Stimulated activated CD8-positive, alpha-beta memory T cell treated with anti-CD3 and anti-CD28 coated beads, Interleukin-2, amount 100 ng/mL, for 1 hour (primary cell): ENCODE measurements at places on chromosomes 5 and 9.

DNA sequence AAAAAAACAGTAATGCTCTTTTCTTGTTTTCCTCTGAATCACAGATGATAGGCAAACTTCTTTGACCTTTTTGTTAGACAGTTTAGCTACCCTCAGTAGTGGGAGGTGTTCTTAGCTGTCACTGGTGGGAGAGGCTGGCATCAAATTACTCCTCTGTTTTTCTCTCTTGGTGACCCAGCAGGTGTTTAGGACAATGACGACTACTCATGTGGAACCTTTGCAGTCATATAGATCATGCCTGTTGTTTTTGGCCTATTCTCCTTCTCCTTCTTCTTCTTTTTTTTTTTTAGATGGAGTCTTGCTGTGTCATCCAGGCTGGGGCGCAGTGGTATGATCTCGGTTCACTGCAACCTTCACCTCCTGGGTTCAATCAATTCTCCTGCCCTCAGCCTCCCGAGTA, 15.4 kb upstream of the NPR2 start:
- DNase-seq = no peak

- no peak for DNase-seq
These were observed 83.5 kb downstream of the SLC1A1 start for GRCh38 chr9:4573634-4574389.

DNA sequence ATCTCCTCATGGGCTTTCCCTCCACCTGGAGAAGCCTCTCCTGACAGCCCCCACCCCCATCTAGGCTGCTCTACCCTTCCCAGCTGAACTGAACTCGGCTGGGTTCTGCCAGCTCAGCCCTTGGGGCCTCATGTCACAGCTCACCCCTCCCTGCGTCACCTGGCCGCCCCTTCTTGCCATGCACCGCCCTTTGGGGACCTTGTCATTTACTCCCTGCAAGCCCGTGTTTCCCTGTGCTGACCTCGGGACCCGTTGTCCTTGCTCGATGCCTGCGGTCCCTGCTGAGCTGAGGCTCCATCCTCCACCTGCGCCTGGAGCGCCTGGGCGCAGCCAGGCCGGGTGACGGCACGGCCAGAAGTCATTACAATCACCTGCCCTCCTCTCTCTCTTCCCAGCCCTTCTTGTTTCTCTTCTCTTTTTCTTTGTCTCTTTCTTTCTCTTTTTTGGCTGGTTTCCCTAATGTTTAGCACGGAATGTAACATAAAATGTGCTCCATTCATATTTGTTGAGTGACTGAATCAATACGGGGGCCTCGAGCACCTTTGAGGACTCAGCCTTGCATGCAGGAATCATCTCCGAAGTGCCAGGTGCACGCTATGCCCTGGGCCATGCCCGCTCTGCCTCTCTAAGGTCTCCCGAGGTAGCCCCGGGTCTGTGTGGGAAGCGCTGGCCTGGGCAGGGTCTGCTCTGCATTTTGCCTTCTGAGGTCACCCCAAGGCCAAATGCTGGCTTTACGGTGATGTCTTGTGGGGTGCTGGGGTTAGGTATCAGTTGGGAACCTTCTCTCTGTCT, 48.1 kb upstream of the COL5A1 start:
- DNase-seq = no peak

DNA sequence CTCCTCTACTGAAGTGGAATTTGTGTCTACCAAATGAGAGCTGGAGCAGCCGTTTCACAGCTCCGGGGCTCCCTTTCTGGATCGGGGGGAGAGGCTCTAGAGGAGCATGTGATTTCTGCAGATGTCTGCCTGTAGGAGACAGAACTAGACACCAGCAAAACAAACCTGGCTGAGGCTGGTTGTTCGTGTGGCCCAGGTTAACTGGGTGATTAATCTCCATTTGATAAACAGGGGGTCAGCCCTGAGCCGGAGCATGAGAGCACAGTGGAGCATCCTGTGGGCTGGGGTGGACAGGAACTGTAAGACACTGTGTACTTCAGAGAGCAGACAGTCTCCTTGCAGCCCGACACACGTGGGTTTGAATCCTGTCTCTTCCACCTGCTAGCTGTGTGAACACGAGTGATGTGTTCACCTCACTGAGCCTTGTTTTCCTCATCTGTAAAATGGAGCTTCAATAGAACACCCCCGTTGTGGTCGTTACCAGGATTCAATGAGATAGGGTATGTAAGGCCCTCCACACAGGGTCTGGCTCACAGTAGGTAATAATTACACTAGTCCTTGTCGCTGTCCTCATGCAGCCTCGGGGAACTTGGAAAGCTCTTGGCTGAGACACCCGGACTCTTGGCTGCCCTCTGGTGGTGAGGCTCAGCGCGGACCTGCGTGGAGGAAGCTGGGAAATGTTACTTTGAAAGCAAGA, 12.9 kb downstream of the CXCL14 start:
- DNase-seq = peak; percentile 13

- peak; percentile 25 for DNase-seq
These were observed 38.7 kb downstream of the NLN start for GRCh38 chr5:65760504-65761275.

DNA sequence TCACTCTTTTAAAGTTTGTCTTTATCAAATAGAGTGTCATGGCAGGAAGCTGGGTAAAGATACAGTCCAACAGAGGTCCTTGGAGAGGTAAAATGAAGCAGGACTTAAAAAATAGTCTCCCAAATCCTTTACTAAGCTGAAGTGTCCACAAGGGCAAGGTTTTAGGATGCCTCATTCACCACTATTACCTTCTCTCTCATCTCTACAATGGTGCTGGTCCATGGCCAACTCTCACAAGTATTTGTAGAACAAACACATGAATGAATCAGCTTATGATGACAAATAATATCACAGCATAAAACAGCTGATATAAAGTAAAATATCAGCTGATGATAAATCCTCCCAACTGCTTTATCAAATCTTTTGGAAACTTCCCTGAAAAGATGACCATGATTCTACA, 162.3 kb upstream of the ZNF462 start:
- DNase-seq = no peak

- DNase-seq = no peak
These were observed 13.6 kb upstream of the CLTB start for GRCh38 chr5:176429972-176430371.

GRCh38 chr9:135392511-135392910, 87.1 kb upstream of the PPP1R26 start:
- no peak for DNase-seq

- DNase-seq = no peak
These were observed 48.9 kb downstream of the MED27 start for GRCh38 chr9:132030626-132031325.

DNA sequence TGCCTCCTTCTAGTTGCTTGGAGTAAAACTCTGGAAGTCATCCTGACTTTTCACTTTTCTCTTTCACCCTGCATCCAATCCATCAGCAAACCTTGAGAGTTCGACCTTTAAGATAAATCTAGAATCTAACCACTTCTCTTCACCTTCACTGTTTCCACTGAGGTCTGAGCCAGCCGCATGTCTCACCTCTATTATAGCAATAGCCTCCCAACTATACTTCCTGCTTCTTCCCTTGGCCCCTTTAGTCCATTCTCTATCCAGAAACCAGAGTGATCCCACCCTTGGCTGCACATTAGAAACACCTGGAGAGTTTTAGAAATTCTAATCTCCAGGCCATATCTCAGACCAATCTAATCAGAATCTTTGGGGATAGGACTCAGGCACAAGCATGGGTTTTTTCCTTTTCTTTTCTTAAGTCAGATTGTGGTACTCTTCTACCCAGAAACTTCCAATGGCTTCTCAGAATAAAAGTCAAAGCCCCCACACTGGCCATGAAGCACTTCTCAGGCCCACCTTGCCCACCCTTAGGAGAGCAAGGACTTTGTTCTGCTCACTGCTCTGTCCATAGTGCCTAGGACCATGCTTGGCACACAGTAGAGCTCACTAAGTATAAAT, 33.1 kb downstream of the MFAP3 start:
- DNase-seq = no peak

DNA sequence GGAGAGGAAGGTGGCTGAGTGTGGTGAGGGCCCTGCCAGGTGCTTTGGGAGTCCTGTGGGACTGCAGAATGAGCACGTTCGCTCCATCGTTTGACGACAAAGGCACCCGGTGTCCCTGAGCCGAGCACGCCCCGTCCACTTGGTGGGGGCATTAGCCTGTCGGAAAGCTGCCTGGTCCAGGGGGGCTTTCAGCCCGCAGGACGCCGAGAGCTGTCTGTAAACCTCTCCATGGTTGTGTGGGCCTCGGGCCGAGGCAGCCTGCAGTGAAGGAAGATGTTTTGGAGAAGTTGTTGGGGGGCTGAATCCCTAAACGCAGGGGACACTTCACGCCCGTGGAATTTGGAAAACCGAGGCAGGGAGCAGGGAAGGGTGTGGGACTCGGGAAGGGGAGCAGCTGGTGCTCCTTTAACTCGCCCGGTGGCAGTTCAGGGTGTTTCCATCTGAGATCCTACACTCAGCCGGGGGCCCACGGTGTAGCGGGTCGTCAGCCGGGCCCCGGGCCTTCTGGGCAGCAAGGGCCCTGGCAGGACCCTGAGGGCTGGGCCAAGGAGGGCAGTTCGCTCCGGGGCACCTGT, 53.8 kb downstream of the MRPL36 start:
- DNase-seq = no peak

GRCh38 chr9:86263876-86264275, 4.4 kb upstream of the C9orf153 start:
- DNase-seq = no peak

DNA sequence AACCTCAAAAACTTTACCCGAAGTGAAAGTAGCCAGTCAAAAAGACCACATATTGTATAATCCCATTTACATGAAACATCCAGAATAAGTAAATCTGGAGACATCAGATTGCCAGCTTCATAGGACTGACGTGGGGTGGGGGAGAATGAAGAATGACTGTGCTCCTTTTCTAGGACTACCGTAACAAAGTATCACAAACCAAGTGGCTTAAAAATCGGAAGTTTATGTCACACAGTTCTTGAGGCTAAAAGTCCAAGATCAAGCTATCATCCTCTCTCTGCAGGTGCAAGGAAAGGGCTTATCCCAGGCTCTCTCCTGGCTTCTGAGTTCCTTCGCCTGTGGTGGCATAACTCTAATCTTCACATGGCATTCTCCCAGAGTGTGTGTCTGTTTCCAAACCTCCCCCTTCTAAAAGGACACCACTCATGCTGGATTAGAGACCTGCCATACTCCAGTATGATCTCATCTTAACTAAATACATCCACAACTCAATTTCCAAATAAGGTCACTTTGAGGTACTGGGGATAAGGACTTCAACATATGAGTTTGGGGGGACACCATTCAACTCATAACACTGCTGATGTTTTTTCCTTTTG, 25.5 kb downstream of the ADAM19 start:
- DNase-seq = no peak

DNA sequence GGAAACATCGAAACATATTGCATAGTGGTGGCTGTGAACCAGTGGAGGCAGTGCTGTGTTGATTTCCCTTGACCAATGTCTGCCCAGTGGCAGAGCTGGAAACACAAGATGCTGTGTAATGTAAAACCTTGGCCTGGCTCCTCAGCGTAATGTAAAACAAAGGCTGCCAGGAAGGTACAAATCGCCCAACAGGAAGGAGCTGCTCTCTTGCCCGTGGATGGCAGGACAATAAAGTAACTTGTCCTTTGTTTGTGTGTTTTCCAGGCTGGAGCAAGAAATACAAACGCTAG, 143.4 kb downstream of the PALM2AKAP2 start:
- DNase-seq = no peak

DNA sequence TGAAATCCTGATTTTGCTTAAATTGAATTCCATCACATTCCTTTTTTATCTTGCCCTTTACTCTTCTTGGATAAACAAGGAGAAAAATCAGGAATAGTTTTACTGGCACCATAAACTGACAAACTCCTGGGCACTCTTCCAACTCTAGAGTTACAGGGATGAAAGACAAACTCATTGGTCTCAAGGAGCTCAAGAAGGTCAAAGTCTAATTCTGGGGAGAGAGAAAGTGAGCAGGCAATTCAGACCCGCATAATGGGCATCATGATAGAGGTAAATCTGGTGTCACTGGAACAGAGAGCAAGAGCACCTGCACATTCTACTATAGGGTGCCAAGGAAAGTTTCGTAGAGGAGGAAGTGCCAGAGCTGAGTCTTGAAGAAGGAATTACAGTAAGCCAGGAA, 64.8 kb downstream of the GRIN3A start:
- DNase-seq = no peak

DNA sequence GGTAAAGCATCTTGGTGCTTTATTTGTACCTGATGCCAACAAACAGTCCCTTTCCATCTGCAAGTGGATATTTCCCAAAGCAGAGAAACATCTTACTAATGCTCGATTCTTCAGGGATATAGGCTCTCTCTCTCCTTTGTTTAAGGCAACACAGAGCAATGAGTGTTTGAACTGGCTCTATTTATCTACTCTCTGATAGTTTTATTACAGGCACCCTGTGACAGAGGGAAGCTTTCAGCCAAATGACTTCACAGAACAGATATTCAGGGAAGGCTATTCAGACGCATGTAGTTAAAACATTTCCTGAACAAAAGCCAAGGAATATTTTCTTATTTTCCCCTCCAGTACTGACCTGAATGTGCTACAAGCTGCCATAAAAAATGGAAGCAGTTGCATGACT, 141.8 kb downstream of the YIPF5 start:
- DNase-seq = no peak

DNA sequence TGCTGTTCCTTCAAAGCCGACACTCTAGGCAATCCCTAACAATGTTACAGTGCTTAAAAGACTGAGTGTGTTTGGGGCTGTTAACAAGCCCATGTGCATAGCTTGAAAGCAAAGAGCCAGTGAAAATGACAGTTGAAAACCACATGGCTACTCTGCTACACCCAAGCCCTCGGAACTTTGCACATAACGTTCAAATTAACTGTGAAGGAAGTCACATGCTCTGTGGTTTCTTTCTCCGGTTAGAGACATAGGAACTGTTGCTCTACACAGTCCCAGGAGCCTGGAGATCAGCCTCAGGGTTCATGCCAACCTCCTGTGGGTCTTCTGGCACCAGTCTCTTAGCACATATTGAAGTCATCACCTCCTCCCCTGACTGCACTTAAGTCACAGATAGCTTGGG, 51.1 kb downstream of the C9orf152 start:
- no peak for DNase-seq

GRCh38 chr5:172901788-172902496, 57.3 kb upstream of the RPL26L1 start:
- no peak for DNase-seq

- no peak for DNase-seq
These were observed 21.1 kb upstream of the ZNF131 start for GRCh38 chr5:43099640-43100039.

DNA sequence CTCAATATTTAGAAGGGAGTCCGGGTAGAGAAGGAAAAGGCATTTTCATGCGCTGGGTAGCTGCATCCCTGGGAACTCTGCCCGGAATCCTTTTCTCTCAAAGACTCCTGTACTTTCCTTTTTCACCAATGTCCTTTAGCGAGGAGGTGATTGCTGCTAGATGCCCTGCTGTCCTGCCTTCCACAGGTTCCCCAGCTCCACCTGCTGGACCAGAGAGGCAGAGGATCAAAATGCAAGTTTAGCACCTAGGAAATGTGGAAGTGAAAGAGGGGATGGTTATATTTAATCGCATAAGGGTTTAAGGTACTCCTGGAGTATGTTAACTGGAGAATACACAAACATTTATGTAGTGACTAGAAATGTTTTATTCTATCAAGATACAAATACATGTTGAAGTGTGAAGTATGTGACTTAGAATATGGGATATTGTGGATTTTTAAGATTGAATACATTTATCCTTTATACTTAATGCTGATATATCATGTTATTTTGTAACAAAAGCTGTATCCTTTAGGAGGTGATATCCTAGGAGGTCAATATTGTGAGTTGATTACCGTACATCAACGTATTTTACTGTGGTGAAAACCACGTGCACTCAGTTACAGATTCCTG, 145.7 kb downstream of the ARHGAP26 start:
- no peak for DNase-seq

- no peak for DNase-seq
These were observed 96.2 kb downstream of the TSSK1B start for GRCh38 chr5:113338628-113339027.
